ENCODE measurements at places on chromosomes 1 and 21.

DNA sequence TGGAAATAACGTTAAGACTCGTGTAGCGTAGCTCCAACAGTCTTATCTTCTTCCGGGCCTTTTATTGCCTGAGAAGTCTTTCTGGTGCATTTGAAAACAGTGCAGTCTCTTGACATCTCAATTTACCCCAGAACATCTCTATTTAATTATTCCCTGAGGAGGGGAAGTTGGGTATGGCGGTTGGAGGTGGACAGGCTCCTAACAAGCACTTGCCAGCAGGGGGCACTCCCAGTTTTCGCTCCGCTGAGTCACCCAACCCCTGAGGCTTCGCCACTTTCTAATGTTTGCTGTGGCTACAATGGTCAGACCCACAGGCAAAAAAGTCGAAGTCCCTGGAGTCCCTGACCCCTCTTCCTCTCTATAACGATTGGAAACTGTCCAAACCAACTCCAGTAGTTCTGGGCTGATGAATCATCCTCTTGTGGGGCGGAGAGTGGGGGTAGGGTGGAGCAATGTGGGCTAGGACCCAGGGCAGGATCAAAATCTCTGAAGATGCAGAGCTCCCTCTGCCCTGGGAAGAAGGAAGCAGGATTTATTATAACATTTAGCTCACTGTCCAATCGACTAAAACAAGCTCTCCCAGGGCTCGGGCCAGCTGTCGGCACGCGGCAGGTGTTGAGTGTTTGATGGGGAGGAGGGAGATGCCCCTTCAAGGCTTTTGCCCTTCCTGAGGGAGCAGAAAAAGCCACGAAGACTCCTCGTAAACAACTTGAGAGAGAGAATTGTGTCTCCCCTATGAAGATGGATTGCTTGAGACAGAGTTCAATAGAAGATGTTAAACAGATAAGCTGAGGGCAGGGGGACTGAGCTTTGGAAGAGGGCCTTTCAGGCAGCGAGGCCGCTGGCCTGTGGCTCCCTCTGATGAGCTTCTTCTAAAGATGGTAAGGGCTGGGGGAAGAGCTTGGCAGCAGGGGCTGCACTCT is 85.7 kb downstream of the BRINP2 start:
- DNase-seq, result no peak

DNA sequence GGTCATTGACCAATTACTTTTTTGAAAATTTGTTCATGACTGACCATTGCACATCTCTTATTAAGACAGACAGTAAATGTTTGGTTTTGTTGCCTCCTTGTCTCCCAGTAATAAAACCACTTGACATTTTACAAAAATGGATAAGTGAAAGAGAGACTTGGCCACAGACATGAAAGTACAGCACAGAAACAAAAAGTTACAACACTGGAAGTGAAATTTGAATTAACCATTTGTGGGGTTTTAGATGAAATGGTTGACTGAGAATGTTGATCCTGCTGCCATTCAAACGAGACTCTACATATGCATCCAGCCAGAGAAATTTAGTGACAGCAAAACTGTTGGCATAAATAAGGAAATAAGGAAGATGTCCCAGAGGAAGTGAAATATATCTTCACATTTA is 79.3 kb upstream of the B3GALT2 start:
- DNase-seq, result no peak

- no peak for DNase-seq
Observed at GRCh38 chr1:183239793-183240525, 53.9 kb downstream of the LAMC2 start.

- no peak for DNase-seq
Observed at GRCh38 chr1:198157847-198158725, 1.3 kb downstream of the NEK7 start.

GRCh38 chr21:33267250-33267649 is 1.1 kb downstream of the IL10RB start:
- no peak for DNase-seq

All from cortex of kidney (tissue), 1 donor.